CD8-positive, alpha-beta memory T cell (primary cell): ENCODE measurements at places on chromosomes 3 and 15. TPM values are rescaled to one million over a fixed set of nuclear protein-coding genes. Genes with fewer than 3 reads are reported as not detected.
A peak's percentile ranks its signal among the peaks of the same experiment; 100 is the strongest.

The CAND2 gene
- 1.0 TPM for total RNA-seq

The GOLGA6B gene
- not detected for total RNA-seq

The C3orf22 gene
- not detected for total RNA-seq

The SEMA3B gene
- not detected for total RNA-seq

DNA sequence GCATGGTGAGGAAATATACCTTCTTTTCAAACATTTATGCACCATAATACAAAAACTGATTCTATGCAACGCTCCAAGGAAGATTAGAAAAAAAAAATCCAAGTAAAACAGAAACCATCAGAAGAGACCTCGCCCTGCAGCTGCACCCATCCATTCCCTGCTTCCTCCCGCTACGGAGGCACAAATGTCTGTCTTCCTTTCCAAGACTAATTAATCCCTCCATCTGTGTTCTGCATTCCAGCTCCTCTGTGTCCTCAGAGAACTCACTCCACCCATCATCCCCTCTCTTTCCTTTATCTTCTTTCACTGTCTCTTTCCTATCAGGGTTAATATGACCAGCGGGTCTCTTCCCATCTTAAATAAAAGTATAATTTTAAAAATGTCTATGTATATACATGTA lies 196.1 kb downstream of the ADAMTSL3 start:
- H3K4me3 ChIP-seq: no peak overlapping the region
- H3K36me3 ChIP-seq: no peaks in the 10 kb centered on the region
- DNase-seq: no peak
- no peaks in the 10 kb centered on the region for H3K27me3 ChIP-seq
- no peaks in the 10 kb centered on the region for H3K4me1 ChIP-seq

GRCh38 chr3:65635657-65636056 lies 403.1 kb downstream of the MAGI1 start:
- H3K27me3 ChIP-seq: no peaks in the 10 kb centered on the region
- H3K4me3 ChIP-seq: no peak overlapping the region
- no peak for DNase-seq
- H3K4me1 ChIP-seq: no peaks in the 10 kb centered on the region
- no peaks in the 10 kb centered on the region for H3K36me3 ChIP-seq

GRCh38 chr15:45555934-45556608 lies 31.1 kb upstream of the BLOC1S6 start:
- H3K27me3 ChIP-seq: no peaks in the 10 kb centered on the region
- no peaks in the 10 kb centered on the region for H3K4me1 ChIP-seq
- no peak overlapping the region for H3K4me3 ChIP-seq

DNA sequence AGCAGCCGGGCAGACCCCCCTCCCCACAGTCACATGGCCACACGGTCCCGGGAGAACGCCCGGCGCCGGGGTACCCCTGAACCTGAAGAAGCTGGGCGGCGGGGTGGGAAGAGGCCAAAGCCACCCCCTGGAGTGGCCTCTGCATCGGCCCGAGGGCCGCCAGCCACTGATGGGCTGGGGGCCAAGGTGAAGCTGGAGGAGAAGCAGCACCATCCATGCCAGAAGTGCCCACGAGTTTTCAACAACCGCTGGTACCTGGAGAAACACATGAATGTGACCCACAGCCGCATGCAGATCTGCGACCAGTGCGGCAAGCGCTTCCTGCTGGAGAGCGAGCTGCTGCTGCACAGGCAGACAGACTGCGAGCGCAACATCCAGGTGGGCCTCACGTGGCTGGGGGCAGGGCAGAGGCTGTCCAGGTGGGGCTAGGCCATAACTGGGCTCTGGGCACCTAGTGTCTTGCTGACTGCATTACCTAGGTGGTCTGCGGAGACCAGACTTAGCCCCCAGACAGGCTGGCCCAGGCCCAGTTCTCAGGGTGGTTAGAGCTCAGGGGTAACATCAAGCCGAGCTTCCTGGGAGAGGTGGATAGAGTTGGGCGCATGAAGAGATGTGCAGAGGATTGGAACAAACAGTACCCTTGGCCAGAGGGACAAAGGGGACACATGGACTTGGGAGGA lies 6.1 kb downstream of the ZBTB47 start:
- DNase-seq: no peak
- H3K36me3 ChIP-seq: no peaks in the 10 kb centered on the region
- peaks cover 3% of the 10 kb centered on the region for H3K4me1 ChIP-seq

DNA sequence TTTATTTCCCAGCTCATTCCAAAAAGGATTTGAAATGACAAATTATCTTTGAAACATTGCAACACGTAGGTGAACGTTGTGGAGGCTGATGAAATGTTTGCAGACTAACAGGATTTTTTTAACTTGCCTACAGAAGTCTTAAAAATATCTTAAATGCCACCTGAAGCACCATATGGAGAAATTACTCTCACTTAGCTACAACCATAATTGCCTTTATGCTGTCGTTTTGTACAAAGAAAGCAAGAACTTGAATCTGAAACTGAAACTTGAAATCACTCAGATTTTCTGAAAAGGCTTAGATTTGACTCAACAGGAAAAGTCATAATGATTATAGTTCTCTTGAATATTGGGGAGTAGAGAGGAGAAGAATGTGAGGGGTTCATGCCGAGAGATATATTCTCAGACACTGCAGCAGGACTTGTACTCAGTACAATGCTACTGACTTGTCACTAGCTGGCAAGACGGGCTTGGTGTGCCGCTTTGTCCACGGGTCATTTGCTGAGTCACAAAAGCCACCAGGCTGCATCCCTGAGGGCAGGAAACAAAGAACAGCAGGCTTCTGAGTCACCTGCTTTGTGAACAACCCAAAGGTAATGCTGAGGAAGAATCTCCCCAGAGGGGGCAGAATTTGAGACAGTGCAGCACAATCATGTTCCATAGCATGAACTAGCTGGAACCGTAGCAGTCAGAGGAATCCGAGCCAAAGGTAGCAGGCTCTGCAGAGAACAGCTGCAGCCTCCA lies 7.1 kb upstream of the FMN1 start:
- H3K4me1 ChIP-seq: peaks cover 13% of the 10 kb centered on the region
- no peaks in the 10 kb centered on the region for H3K36me3 ChIP-seq
- H3K27ac ChIP-seq: peak overlapping the region; percentile 20
- H3K27me3 ChIP-seq: no peaks in the 10 kb centered on the region
- H3K4me3 ChIP-seq: peak overlapping the region; percentile 46

GRCh38 chr3:179068779-179069530 lies 2.7 kb downstream of the ZMAT3 start:
- H3K4me3 ChIP-seq: no peak overlapping the region
- no peak overlapping the region for H3K27ac ChIP-seq
- H3K4me1 ChIP-seq: peaks cover 29% of the 10 kb centered on the region
- DNase-seq: peak; percentile 11
- no peaks in the 10 kb centered on the region for H3K27me3 ChIP-seq

GRCh38 chr3:134944429-134944828 lies 149.4 kb downstream of the EPHB1 start:
- no peak for DNase-seq
- H3K4me3 ChIP-seq: no peak overlapping the region
- no peaks in the 10 kb centered on the region for H3K27me3 ChIP-seq
- H3K36me3 ChIP-seq: no peaks in the 10 kb centered on the region
- no peaks in the 10 kb centered on the region for H3K4me1 ChIP-seq
- H3K27ac ChIP-seq: no peak overlapping the region

DNA sequence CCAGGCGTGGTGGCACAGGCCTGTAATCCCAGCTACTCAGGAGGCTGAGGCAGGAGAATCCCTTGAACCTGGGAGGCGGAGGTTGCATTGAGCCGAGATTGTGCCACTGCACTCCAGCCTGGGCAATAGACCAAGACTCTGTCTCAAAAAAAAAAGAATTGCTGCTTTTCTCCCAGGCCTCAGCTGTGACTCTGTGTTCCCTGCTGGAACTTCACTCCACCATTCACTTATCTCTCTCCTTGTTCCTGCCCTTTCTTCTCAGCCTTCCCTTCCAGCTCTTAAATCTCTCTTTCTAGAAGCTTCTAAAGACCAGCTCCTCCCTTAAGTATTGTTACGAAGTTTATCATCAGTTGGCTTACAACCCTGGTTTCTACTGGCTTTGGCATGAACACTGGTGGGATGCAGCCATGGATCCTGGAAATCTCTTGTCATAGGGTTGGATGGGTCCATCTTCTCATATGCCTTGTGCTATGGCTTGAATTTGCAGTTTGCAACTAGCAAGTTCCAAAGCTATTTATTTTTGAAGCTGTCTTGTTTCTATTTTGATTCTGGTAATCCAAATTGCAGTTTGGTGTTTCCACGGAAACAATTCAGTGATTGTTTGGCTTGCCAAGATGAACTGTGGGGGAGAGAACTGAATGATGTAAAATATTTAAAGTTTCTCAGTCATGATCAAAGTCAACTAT lies 10.5 kb downstream of the C3orf62 start:
- H3K27me3 ChIP-seq: no peaks in the 10 kb centered on the region
- DNase-seq: no peak
- H3K4me1 ChIP-seq: no peaks in the 10 kb centered on the region
- no peak overlapping the region for H3K4me3 ChIP-seq
- no peak overlapping the region for H3K27ac ChIP-seq

GRCh38 chr3:84621823-84622222 lies 337.0 kb upstream of the CADM2 start:
- H3K4me3 ChIP-seq: no peak overlapping the region
- H3K36me3 ChIP-seq: no peaks in the 10 kb centered on the region
- no peak for DNase-seq
- H3K27ac ChIP-seq: no peak overlapping the region

GRCh38 chr15:80819001-80819400 lies 39.8 kb downstream of the CEMIP start:
- H3K27ac ChIP-seq: no peak overlapping the region
- H3K4me1 ChIP-seq: no peaks in the 10 kb centered on the region
- DNase-seq: no peak
- no peaks in the 10 kb centered on the region for H3K36me3 ChIP-seq
- no peaks in the 10 kb centered on the region for H3K27me3 ChIP-seq
- no peak overlapping the region for H3K4me3 ChIP-seq

GRCh38 chr3:66618066-66618465 lies 117.2 kb upstream of the LRIG1 start:
- no peaks in the 10 kb centered on the region for H3K27me3 ChIP-seq
- no peak overlapping the region for H3K4me3 ChIP-seq
- no peak for DNase-seq
- no peak overlapping the region for H3K27ac ChIP-seq
- H3K4me1 ChIP-seq: peaks cover 10% of the 10 kb centered on the region
- no peaks in the 10 kb centered on the region for H3K36me3 ChIP-seq

- no peak for DNase-seq
- H3K27ac ChIP-seq: no peak overlapping the region
- peaks cover 24% of the 10 kb centered on the region for H3K4me1 ChIP-seq
- H3K4me3 ChIP-seq: peak overlapping the region; percentile 49
These were observed 16.4 kb upstream of the SATB1 start for GRCh38 chr3:18441551-18441950.

GRCh38 chr3:58514405-58514804 lies 22.5 kb downstream of the KCTD6 start:
- no peaks in the 10 kb centered on the region for H3K27me3 ChIP-seq
- H3K4me1 ChIP-seq: no peaks in the 10 kb centered on the region
- H3K36me3 ChIP-seq: no peaks in the 10 kb centered on the region
- H3K27ac ChIP-seq: no peak overlapping the region
- DNase-seq: no peak
- H3K4me3 ChIP-seq: no peak overlapping the region

DNA sequence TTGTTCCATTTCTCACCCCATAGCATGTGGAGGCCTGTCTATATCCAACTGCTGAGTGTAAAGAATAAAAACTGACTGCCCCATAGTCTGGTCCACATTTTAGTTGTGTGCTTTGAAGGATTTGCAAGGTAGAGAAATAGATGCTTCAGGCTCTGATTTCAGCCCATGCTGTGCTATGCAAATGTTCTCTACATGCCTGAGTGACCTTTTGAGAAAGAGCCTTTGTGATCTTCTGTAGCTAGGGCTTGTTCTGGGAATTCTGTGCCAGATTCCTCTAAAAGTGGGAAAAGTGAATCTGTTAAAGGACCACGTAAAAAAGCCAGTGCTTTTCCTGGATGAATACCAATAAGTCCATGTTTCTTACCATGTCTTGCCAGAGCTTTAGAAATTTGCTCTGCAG lies 5.2 kb downstream of the KCTD6 start:
- H3K27ac ChIP-seq: no peak overlapping the region
- DNase-seq: no peak
- H3K36me3 ChIP-seq: peaks cover 5% of the 10 kb centered on the region
- peaks cover 31% of the 10 kb centered on the region for H3K4me1 ChIP-seq
- H3K27me3 ChIP-seq: no peaks in the 10 kb centered on the region

DNA sequence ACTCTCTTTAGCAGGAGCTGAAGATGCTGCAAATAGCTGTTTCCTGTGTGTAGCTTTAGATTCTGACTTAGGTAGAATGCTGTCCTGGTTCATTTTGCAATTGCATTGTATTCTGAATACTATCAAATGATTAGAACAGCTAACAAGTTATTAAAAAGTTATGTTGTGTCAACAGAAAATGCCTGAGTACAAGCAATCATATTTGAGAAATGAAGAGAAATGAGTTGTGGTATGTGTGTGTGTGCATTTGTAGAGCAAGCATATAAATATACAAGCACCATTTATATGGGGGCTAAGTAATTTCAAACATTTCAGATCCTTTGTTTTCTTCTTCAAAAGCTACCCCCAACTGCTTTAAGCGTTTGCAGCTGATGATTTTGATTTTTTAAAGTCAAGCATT lies 7.8 kb downstream of the ZIC1 start:
- peaks cover 52% of the 10 kb centered on the region for H3K27me3 ChIP-seq
- no peak overlapping the region for H3K4me3 ChIP-seq
- H3K27ac ChIP-seq: no peak overlapping the region
- no peak for DNase-seq
- no peaks in the 10 kb centered on the region for H3K36me3 ChIP-seq
